ENCODE measurements at places on chromosomes 16 and 17. TPM values are rescaled to one million over a fixed set of nuclear protein-coding genes. Genes with fewer than 3 reads are reported as not detected.

- DNase-seq: no peak
Measured at GRCh38 chr17:81207610-81208581, 14.9 kb downstream of the CEP131 start.

Gene C17orf67
- 1.6 TPM for polyA plus RNA-seq

Gene ATP2C2
- not detected for polyA plus RNA-seq

DNA sequence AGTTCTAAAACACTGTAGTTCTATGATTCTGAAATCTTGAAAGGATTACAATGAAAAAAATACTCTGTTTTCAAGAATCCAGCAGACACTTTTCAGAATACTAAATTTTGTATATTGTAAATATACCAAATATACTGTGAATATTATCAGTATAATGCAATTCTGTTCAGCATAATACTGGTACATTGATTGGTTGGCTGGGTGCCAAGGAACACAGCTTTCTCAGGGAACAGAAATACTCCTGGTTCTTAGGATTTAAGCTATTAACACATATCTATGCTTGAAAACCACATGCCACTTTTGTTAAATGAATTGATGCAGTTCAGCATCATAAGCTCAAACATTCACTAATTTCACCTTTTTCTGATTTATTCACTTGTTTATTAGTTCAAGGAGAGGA lies 2.5 kb upstream of the GINS3 start:
- no peak for DNase-seq

Gene NPW
- polyA plus RNA-seq: not detected

DNA sequence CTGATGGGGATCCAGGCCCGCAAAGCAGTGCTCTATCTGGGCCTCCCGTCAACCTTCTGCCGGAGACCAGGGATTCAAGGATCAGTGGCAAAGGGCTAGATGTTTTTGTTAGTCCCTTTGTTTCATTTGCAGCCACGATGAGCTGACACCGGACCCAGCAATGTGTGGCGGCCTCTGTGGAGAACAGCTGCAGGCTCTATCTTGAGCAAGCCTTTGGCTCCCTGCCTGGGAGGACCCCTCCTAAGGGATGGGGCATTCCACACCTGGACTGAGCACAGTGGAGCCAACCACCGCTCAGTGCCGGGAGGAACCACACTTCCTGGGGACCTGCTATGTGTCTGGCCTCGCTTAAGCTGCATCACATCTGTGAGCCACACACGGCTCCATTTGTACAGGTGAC lies 215.8 kb downstream of the RBFOX3 start:
- no peak for DNase-seq

DNA sequence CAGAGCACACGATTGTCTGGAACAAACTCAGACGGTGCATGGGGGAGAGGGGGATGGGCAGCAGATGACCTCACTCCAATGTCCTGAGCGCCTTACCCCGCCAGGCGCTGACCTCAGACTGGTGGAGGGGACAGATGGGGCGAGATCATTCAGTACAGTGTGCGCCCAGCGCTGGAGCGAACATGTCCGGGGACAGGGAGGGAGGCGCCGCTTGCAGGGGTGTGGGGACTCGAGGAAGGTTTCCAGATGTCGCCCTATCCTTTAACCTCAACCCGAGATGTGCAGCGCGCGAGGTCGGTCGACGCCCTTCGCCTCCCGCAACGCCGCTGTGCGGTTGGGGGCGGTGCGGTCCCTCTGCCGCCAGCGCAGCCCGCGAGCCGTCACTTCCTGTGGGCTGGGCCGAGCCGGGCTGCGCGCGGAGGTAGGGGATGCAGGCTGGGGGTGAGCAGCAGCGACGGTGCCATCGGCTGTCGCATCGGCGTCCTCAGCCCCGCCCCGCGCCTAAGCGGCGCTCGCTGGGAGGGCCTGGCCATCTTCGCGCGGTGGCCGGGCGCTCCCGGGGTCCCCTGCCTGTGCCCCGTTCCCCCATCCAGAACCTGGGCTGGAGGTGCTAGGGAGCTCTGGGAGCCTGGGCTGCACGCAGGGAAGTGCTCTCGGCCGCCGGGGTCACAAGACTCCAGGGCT lies 5.3 kb upstream of the CDR2L start:
- DNase-seq: peak; percentile 84

Gene CSH2
- polyA plus RNA-seq: not detected

- DNase-seq: no peak
Measured at GRCh38 chr17:8413938-8414337, 16.3 kb upstream of the RNF222 start.

All from naive thymus-derived CD4-positive, alpha-beta T cell (primary cell).